ENCODE measurements at places on chromosomes 5 and 9.

- no peak for DNase-seq
These were observed 385.7 kb downstream of the PLK2 start for GRCh38 chr5:58074222-58074621.

DNA sequence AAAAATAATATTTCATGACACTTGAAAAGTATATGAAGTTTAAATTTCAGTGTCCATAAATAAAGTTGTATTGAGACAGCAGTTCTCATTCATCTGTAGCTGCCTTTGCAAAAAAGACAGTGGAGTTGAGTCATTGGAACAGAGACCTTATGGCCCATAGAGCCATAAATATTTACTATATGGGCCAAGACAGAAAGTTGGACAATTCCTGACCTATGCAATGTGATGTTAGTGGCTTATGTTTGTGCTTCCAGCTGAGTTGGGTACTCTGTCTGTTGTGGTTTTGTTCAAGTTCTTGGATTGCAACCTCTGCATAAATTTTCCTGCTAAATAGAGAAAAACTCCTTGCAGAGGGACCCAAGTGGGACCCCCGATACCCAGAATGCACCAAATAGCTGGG is 69.8 kb downstream of the KCNIP1 start:
- no peak for DNase-seq

GRCh38 chr5:22102823-22103359 is 750.3 kb downstream of the CDH12 start:
- no peak for DNase-seq

- DNase-seq = no peak
These were observed 173.0 kb downstream of the WDR70 start for GRCh38 chr5:37552161-37552560.

GRCh38 chr5:172499287-172499686 is 45.0 kb upstream of the SH3PXD2B start:
- no peak for DNase-seq

DNA sequence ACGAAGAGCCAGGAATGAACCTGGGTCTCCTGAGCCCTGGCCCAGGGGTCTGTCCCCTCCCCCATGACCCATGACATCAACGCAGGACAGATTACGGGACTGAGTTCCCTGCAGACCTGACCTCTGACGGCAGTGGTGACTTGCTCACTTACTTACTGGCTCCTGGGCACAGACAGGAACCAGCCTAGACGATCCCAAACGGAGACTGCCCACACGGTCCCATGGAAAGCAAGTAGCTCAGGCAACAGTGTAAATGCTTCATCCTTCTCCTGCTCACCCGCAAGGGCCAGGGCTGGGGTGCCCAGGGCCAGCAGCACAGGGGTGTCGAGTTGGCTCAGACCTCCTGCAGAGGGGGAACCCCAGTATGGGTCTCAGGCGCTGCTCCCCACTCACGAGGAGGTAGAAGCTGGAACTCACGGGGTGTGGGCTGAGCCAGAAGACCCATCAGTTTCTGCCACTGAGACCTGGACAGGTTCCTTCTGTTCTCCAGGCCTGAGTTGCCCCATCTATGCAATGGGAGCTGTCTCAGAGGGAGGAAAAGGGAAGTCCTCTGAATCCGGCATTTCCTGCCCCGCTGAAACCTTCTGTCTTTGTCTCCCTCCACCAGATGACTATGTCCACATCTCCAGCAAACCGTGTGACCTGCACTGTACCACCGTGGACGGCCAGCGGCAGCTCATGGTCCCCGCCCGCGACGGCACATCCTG is 5.6 kb downstream of the ADAMTSL2 start:
- DNase-seq = no peak

DNA sequence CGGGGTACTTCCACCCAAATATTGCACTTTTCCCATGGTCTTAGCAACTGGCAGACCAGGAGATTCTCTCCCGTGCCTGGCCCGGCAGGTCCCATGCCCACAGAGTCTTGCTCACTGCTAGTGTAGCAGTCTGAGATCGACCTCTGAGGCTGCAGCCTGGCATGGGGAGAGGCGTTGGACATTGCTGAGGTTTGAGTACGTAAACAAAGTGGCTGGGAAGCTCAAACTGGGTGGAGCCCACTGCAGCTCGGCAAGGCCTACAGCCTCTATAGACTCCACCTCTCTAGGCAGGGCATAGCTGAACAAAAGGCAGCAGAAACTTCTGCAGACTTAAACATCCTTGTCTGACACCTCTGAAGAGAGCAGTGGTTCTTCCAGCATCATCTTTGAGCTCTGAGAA is 40.1 kb upstream of the EBF1 start:
- no peak for DNase-seq

GRCh38 chr9:69252436-69252835 is 72.6 kb upstream of the ENTREP1 start:
- no peak for DNase-seq

- no peak for DNase-seq
These were observed 150.2 kb upstream of the PAPPA start for GRCh38 chr9:116003397-116003796.
